ENCODE measurements at places on chromosomes 2 and 18.

- DNase-seq: no peak
Measured at GRCh38 chr2:195610717-195611116, 46.3 kb upstream of the SLC39A10 start.

- peak; percentile 9 for DNase-seq
Measured at GRCh38 chr2:215465256-215465655, 29.4 kb upstream of the FN1 start.

GRCh38 chr18:60585670-60586069, 213.1 kb upstream of the MC4R start:
- no peak for DNase-seq

- DNase-seq: peak; percentile 58
Measured at GRCh38 chr2:170848587-170848986, 31.9 kb downstream of the GAD1 start.

Data from fibroblast of villous mesenchyme (primary cell).